Central memory CD8-positive, alpha-beta T cell (primary cell): ENCODE measurements at places on chromosomes 3 and 15.

DNA sequence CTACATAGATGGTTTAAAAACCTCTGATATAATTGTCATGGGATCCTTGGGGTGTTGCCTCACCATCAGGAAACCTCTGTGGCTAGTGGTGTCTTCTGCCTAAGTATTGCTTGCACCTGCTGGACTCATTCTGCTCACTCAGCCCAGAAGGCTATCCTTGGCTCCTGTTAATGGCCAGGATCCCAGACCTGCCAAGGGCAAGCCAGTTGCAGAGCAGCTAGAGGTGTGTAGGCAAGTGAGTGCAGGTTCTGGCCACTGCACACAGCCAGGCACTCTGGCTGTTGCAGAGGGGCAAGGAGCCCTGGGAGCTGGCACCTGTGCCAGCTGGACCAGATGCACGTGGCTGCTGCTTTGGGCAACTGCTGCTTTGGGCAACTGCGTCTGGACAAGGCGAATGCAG, 1125.8 kb downstream of the SI start:
- DNase-seq, result no peak

DNA sequence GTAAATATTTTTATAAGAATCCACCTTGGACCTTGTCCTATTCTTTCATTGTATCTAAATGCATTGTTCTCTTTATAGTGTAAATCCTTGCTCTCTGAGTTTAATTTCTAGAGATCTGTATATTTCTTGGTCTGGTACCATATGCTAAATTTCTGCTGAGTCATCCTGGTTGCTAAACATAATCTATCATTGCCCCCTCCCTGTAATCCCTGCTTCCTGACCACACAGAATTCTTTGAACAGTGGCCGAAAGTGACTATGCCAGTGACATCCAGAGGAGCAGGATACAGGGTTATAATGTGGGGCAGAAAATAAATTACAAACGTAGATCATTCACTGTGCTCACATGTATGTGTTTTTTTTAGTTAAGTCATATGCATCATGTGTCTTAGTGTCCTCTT, 143.1 kb downstream of the DIPK2A start:
- no peak for DNase-seq

GRCh38 chr15:59444980-59445545, 7.1 kb downstream of the FAM81A start:
- DNase-seq, result no peak

DNA sequence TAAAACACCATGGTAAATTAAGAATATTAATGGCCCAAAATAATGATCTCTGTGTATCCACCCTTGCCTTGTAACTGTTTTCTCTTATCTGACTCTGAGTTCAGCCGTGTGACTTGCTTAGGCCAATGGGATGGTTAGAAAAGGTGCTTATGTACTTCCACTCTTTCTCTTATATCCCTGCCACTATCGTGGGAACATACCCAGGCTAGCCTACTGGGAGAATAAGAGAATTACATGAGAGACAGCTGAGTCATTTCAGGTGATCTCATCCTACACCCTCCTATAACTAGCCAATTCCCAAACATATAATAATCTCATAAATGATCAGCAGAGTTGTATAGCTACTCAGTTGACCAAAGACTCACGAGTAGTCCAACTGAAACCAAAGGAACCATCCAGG, 98.3 kb upstream of the ABI3BP start:
- no peak for DNase-seq

GRCh38 chr15:50425219-50425618, 1.0 kb downstream of the USP8 start:
- DNase-seq, result no peak

GRCh38 chr15:47715856-47716445, 1.4 kb upstream of the SEMA6D start:
- no peak for DNase-seq

- no peak for DNase-seq
These were observed 74.4 kb downstream of the CPN2 start for GRCh38 chr3:194276768-194277103.

- DNase-seq, result no peak
These were observed 57.8 kb upstream of the KY start for GRCh38 chr3:134708671-134709070.

DNA sequence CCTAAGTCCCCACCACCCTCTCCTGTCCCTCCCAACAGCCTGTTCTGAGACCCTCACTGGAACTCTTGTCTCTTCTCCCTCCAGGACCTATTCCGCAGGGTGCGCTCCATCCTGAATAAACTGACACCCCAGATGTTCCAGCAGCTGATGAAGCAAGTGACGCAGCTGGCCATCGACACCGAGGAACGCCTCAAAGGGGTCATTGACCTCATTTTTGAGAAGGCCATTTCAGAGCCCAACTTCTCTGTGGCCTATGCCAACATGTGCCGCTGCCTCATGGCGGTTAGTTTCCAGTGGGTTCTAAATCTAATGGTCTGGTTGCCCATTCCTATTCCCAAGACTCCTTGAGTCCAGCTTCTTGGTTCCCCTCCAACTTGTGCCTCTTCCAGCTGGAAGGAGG, 9.3 kb downstream of the EIF4G1 start:
- no peak for DNase-seq

GRCh38 chr3:54104084-54104483, 18.3 kb upstream of the CACNA2D3 start:
- DNase-seq, result no peak

DNA sequence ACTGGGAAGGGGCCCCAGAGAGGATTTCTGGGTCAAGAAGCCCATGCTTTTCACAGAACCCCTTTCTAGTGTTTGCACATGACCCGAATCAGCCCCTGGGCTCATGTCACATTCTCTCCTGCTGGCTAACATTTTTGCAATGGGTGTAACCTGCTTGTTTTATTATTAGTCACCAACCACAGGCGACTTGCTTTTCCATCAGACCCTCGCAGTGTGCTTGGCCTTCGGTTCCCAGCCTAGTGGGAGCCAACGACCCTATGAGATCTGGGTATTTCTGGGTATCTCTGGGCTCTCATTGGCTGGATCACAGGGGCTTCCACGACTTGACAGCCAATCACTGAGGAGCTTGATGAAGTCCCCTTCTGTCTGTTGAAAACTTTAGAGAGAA, 11.0 kb upstream of the FBLN2 start:
- no peak for DNase-seq

- no peak for DNase-seq
These were observed 15.1 kb upstream of the ARID3B start for GRCh38 chr15:74525945-74526344.

DNA sequence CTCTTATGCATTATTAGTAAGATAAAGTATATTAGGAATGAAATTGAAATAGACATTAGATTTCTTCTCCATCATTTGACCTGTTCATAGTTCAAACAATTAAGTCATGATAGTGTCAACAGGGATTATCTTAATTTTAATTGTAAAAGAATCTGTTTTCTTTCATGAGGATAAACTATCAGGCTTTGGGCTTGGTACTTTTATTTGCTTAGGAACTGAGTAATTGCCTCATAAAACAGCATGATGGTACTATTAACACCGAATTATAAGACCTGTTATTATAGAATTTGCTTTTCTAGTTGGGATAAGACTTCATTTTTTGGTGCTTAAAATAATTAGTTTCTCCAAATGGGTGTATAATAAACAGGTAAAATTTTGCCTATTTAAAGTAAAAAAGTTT, 71.8 kb downstream of the FNDC3B start:
- no peak for DNase-seq

DNA sequence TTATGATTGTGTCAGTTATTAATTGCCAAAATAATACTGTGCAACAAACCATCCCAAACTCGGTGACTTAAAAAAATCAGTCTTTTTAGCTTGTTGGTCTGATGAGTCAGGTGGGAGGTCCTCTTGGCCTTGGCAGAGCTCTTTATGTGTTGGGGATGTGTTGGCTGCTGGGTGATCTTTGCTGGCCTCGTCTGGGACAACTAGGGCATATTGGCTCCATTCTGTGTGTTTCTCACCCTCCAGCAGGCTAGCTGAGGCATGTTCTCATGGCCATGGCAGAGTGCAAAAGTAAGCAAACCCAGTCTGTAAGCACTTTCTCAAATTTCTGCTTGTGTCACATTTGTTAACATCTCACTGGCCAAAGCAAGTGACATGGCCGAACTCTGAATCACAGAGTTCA, 251.6 kb downstream of the RPLP1 start:
- no peak for DNase-seq

DNA sequence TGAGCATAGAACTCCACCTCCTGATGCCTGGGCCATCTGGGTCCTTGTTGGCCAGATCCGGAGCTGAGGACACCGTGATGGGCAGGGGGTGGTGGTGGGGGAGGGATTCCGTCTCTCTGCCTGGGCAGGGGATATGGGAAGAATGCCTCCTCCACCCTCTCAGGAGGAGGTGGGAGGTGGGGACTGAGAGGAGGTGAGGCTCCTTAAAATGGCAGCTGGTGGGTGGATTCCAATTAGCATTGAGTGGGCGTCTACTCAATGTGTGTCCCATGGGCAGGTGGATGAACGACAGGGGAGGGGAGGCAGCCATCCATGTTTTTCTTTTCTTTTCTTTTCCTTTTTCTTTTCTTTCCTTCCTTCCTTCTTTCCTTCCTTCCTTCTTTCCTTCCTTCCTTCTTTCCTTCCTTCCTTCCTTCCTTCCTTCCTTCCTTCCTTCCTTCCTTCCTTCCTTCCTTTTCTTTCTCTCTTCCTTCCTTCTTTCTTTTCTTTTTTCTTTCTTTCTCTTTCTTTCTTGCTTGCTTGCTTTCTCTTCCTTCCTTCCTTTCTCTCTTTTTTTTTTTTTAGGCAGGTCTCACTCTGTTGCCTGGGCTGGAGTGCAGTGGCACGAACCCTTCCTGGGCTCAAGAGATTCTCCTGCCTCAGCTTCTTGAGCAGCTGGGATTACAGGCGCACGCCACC, 5.0 kb downstream of the SLC28A1 start:
- DNase-seq, result no peak

GRCh38 chr3:177946936-177947335, 589.3 kb upstream of the KCNMB2 start:
- DNase-seq, result no peak

GRCh38 chr3:22939349-22939748, 263.8 kb upstream of the UBE2E2 start:
- no peak for DNase-seq

DNA sequence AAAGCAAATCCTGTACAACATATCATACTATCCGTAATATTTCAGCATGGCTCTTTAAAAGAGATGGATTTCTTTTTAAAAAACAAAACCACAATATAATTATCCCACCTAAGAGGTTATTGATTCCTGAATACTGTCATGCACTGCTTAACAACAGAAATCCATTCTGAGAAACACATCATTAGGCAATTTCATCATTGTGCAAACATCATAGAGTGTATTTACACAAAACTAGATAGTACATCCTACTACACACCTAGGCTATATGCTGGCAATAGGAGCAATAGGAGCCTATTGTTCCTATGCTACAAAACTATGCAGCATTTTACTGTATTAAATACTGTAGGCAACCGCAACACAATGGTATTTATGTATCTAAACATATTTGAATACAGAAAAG, 242.0 kb downstream of the NEK10 start:
- no peak for DNase-seq

GRCh38 chr15:53978253-53978906, at the start of gene UNC13C:
Gene UNC13C, plus strand, starts transcription at chr15:53978441. Its CDS starts 34,463 bp downstream, at chr15:54012904.
- DNase-seq, result no peak

- no peak for DNase-seq
These were observed 116.7 kb downstream of the ARRDC4 start for GRCh38 chr15:98077186-98077585.

DNA sequence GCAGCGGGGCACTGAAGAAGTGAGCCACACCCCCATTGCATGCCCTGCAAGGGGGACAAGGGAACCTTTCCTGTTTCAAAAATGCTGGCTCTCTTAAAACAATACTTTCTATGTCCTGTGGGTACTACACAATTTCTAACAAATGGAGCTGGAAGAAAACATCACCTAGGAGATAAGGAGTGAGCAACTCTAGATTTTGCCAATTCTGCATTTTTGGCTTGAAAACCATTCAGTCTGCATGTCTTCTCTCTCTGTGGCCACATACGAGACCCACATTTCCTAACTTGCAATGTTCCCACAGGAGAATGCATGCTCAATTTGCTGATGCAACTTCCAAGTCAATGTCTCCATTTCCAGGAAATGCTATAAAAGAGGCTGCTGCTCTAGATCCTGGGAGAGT, 662.0 kb downstream of the SQOR start:
- no peak for DNase-seq

- DNase-seq, result no peak
These were observed 11.7 kb downstream of the EDEM1 start for GRCh38 chr3:5198986-5199731.

DNA sequence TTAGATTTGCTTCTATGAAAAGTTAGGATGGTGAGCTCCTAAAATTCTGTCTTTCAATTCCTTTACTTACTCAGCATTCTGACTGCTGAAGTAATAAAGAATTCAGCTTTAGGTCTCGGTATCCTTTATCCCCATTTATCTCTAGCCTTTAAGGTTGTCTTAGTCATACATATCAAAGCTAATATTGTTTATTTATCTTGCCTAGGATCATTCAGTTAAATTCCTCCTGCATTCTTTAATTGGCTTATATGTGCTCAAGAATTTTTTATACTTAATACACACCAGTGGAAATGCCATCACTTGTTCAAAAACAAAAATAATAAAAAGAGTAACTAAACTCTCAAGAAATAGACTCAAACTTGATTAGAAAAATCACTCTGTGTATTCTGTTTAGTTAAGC, 507.0 kb downstream of the ZPLD1 start:
- DNase-seq, result no peak

- DNase-seq, result no peak
These were observed 1.2 kb upstream of the UROC1 start for GRCh38 chr3:126518779-126519177.

DNA sequence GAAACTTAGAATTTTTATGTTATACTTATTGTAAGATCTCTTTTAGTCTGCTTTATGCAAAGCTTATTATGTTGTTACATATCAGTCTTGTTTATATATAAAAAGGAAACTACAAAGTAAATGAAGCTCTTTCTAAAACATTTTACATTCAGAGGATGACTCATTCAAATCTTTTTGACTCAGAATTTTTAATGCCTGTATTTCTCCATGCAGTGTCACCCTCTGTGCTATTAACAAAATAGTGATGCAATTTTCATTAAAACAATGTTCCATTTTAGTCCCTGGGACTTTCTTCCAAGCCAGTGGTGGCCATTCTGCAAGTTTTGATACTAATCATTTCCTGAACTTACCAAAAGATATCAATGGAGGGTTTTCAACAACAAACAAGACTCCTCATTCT, 216.1 kb downstream of the NAALADL2 start:
- DNase-seq, result no peak

GRCh38 chr15:65210770-65211481, at the start of gene CILP:
Gene CILP, minus strand, starts transcription at chr15:65211473. Its CDS starts 1,718 bp downstream, at chr15:65209755.
- no peak for DNase-seq

GRCh38 chr3:35707904-35708303, 68.6 kb downstream of the ARPP21 start:
- DNase-seq, result no peak
